ENCODE measurements at places on chromosomes 3 and 15.

DNA sequence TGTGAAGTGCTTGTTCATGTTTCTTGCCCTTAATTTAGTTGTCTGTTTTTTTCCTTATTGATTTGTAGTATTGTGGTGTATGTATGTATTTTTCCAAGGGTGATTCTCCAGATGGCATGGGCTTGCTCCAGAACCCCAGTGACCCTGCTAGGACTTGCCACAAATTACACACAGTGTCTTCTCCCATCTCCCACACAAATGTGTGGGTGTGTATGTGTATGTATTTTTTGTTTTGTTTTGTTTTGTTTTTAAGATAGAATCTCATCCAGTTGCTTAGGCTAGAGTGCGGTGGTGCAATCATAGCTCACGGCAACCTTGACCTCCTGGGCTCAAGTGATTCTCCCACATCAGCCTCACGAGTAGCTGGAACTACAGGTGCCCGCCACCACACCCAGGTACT lies 36.2 kb upstream of the ARID3B start:
- no peak for DNase-seq

- DNase-seq = no peak
Measured at GRCh38 chr3:46907271-46907670, 29.8 kb downstream of the PTH1R start.

GRCh38 chr15:35857567-35858226 lies 311.7 kb upstream of the DPH6 start:
- no peak for DNase-seq

GRCh38 chr15:65335278-65336055 lies 31.0 kb downstream of the RNU5B-1 start:
- DNase-seq = peak; percentile 33

DNA sequence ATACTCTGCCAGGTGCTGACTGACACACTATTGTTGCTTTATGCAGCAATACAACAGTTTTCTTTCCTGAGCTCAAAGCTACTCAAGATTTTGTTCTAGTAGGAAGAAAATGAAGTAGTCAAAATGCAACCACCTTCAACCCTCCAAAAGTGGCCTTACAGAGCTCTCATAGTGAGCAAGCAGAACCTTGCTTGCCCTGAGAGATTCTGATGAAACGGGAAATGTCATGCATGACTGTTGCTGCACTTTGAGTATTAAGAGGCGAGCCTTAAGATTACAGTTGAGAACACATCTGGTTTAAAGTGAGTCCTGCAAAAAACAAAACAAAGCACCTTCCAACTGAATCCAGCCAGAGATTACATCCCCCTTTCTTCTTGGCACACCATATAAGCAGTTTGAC lies 29.7 kb downstream of the MINDY4B start:
- no peak for DNase-seq

DNA sequence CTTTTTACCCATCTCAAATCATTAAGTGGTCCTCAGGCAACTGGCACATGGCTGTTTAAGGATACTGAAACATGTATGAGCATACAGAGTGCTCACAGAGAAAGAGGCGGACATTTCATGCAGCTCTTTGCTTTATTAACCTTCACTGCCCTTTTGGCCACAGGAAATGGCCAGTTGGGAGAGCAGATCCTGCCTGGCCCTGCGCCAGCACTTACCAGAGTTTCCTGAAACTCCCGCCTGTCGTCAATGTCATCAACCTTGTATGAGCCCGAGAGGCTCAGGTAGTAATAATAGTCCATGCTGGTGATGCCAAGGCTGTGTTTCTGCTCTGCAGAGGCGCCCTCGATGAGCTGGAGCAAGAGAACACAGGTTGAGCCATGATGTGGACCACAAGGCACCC lies 17.8 kb downstream of the LDHAL6B start:
- peak; percentile 54 for DNase-seq

DNA sequence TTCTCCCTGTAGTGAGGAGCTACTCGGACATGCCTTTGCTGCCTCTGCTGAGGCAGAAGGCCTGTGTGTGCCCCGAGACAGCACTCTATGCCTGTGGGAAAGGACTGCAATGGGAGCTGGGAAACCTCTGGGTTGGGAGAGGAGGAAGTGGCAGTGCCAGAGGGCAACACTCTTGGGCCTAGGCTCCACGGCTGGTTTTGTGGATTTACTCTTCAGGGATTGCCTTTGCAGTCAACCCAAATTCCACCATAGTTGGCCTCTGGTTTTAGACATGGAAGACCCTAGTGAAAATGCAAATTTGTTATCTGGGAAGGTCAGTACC lies 46.8 kb downstream of the ITGA11 start:
- DNase-seq = peak; percentile 9

- no peak for DNase-seq
Measured at GRCh38 chr3:14273901-14274611, 95.4 kb downstream of the LSM3 start.

- DNase-seq = no peak
Measured at GRCh38 chr3:66402596-66403290, 98.1 kb downstream of the LRIG1 start.

DNA sequence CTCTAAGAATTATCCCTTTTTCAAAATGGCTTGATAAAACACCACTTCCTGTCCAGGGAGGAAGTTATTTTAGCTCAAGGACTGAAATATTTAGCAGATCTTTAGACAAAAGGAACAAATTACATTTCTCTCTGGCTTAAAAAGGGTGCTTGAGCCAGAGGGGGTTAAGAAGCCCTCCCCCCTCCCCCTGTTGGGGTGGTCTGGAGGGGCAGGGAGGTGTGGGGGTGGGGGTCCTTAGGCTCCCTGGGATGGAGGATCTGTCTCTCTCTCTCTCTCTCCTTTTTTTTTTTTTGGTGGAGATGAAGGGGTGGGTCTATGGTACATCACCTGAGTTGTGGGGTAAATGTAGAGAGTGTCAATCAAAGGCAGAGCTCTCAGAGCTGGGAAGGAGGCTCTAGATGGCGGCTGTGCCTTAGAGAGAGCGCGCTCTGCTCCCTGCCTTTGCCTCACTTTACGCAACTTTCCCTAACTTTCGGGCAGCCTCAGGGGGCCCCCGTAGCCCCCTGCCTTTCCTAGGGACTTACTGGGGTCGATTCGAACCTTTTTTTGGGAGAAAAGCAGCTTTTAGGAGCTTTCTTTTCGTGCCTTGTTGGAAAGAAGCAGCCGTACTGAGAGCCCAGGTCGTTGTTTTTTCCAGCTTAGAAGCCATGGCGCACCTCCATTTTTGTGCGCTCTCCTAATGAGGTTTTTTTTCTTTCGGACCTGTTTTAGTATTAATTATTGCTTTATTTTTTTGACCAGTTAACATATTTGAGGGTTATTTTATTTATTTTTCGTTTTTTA lies at the start of gene CHD2:
Gene CHD2 (plus strand): TSS at position 377 of the 783 bp plus-strand sequence. CDS start 914 bp downstream, outside the sequence.
- DNase-seq = peak; percentile 79

GRCh38 chr3:188358787-188359493 lies 205.0 kb downstream of the LPP start:
- no peak for DNase-seq

GRCh38 chr3:117439812-117440211 lies 730.2 kb downstream of the TUSC7 start:
- no peak for DNase-seq

DNA sequence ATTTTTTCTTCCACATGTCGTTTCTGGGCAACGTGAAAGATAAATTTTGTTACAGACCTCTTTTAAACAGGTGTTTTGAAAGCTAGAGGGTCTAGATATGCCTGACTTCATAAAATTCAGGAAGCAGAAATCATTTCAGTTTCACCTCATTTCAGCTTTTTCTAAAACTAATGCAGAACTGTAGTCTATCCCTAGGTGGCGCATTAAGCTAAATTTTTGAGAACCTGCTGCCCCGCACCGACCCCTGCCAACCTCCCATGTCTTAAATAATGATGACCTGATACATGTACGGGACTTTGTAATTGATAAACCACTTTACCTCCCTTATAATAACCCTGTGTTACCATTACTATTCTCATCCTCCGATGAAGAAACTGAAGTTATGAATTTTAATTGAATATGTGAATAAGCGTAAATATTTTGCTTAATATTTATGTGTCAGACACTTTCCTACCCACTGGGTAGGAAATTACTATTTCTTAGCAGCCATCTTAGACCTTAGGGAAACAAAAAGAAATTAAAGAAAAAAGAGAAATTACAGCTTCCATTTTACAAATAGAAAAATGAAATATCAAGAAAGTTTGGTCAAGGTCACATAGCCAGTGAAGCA lies 78.7 kb upstream of the GCNT3 start:
- DNase-seq = no peak

DNA sequence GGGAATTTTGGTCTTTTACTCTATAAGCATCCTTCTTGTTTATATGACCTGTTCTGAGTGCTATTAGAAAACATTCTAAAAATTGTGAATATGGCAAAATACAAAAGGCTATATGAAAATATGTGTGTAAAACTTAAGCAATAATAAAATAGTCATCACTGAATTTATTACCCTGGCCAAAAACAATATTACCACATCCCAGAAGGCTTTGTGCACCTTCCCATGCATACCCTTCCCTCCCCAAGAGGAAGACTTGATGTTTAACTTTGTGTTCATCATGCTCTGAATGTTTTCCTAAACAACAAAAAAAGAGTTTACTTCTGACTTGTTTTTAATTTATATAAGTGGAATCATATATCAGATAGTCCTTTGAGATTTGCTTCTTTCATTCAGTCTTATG lies 155.1 kb upstream of the TNIK start:
- DNase-seq = no peak

DNA sequence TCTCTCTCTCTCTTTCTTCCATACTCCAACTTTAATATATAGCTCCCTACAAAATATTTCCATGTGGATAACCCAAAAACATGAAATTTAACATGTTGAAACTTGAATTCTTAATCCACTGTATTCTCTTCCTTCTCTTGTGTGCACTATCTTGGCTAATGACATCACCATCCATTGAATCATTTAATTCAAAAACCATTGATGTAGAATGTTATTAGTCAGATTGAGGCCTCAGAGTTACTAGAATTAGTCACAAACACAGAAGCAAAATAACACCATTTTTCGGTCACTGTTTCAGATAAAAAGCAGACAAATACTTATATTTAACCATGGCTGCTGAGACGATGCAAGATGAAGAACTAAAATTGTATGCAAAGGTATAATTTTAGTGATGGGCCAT lies 256.9 kb upstream of the LRRC3B start:
- no peak for DNase-seq

DNA sequence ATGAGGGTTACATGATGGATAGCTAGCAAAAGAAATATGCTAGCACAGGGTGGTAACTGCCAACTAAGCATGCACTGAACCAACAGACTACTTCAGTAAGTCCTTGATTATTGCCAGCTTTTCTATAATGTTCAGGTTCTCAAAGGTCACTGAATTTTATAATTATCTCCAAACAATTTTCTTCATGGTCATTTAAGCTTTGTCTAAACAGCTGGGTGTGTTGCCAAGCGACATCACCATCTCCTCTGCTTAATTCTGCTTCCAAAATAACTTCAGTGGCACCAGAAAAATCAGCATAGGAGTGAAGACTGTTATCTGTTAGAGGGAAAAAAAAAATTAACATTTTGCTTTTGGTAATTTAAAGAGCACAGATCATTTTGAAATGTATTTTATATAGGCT lies 54.6 kb upstream of the TOP2B start:
- no peak for DNase-seq

DNA sequence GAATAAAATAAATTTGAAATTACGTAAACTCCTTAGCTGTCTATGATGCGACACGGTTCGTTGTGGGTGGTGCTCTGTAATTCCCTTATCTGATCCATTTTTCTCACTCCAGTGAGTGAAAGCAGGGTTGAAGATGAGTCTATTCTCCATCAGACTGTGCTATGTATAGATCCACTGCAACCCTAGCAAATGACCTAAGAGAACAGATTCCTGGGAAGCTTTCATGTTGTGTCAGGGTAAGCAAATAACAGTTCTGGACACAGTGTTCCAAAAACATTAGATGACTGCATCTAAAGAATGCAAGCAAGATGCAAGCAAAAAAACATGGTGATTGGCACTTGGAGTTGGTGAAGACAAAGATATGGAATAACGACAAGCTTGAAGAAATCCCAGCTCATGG lies 239.3 kb downstream of the SLC9A9 start:
- DNase-seq = no peak

GRCh38 chr15:78290222-78290621 lies 9.2 kb downstream of the SKIC8 start:
- DNase-seq = no peak

GRCh38 chr3:29242296-29242695 lies 38.6 kb upstream of the RBMS3 start:
- no peak for DNase-seq

- DNase-seq = no peak
Measured at GRCh38 chr3:184156522-184156955, 1.4 kb downstream of the DVL3 start.

DNA sequence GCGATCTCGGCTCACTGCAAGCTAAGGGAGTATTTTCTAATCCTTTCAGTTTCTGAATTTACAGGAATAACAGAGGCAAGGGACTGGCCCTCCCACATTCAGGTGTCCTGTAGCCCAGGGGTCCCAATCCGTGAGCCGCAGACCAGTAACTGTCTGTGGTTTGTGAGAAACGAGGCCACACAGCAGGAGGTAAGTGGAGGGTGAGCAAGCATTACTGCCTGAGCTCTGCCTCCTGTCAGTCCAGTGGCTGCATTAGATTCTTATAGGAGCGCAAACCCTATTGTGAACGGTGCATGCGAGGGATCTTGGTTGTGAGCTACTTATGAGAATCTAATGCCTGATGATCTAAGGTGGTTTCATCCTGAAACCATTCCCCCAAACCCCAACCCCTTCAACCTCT lies 5.0 kb upstream of the IL17RC start:
- no peak for DNase-seq

GRCh38 chr3:146972726-146973125 lies 367.6 kb upstream of the PLSCR5 start:
- no peak for DNase-seq

DNA sequence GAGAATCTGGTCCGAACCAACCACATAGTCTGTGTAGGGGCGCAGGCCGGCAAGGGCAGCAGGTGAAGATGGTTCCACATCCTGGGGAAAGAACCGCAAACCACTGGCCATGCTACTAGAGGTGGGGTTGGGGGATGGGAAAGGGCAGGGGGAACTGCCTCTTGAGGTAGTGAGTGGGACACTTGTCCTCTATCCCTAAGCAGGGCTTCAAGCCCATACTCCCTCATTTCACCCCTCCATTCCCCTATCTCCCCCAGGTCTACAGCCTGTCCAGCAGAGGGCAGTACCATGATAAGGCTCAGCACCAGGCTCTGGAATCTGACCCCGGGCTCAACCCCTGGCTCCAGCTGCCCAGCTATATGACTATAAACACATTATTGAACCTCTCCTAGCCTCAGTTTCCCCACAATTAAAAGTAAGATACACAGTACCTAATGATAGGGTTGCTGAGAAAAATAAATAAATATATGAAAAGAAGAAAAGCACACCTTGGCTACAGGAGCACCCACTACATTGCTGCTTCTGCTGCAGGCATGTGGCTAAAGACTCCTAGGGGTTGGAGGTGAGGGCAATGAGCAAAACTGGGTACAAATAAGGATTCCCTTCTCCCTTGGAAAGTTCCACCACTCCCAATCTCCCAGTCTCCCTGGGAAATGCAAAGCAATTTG lies 6.3 kb downstream of the GORASP1 start:
- DNase-seq = no peak

All from right lobe of liver (tissue), 6 donors.